Stimulated activated CD8-positive, alpha-beta memory T cell treated with anti-CD3 and anti-CD28 coated beads, Interleukin-15, amount 100 ng/mL, for 24 hours (primary cell): ENCODE measurements at places on chromosomes 2 and 18.

DNA sequence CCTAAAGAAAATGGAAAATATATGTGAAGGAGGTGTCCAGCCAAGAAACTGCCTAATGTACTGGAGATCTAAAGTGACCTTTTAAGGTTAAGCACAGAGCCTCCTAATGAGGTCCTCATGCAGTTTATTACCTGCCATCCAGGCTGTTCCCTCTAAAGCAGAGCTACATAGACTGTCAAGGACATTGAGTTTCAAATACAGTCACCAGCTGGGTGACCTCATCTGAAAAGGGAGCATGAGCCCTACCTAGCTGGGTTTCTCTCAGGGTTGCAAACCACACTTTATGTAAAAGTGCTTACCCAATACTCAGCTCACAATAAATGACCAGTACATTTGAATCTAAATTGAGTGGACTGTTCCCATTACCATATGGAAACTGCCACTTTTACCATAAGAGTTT, 65.4 kb upstream of the CTNNA2 start:
- DNase-seq, result no peak

- no peak for DNase-seq
These were observed 209.0 kb upstream of the COPS8 start for GRCh38 chr2:236876642-236877041.

- DNase-seq, result no peak
These were observed 84.1 kb downstream of the RAPH1 start for GRCh38 chr2:203451011-203451410.

- no peak for DNase-seq
These were observed 56.5 kb downstream of the EMX1 start for GRCh38 chr2:72973566-72974435.
